ENCODE measurements at places on chromosomes 7 and 10. TPM values are rescaled to one million over a fixed set of nuclear protein-coding genes. Genes with fewer than 3 reads are reported as not detected.

- no peak for DNase-seq
These were observed 30.0 kb downstream of the EEPD1 start for GRCh38 chr7:36182854-36183604.

GRCh38 chr10:48383393-48383792 is 76.9 kb downstream of the MAPK8 start:
- DNase-seq = no peak

DNA sequence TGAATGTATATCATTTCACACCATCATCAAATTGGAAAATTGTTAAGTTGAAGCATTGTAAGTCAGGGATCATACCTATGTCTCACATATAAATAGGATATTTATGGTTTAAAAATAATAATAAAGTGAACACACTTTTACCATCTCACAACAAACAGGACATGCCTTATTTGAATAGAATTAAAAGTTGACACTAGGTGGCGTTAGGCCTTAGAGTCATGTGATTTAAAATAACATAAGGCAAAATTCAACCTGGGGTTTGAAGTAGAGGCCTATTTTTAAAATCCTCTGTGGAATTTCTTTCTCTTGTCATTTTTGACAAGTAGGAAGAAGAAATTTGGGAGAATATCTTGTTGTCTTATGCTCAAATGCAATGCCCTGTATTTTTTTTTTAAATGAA is 184.7 kb upstream of the PCDH15 start:
- no peak for DNase-seq

GRCh38 chr7:66558660-66559465 is 69.8 kb upstream of the KCTD7 start:
- no peak for DNase-seq

DNA sequence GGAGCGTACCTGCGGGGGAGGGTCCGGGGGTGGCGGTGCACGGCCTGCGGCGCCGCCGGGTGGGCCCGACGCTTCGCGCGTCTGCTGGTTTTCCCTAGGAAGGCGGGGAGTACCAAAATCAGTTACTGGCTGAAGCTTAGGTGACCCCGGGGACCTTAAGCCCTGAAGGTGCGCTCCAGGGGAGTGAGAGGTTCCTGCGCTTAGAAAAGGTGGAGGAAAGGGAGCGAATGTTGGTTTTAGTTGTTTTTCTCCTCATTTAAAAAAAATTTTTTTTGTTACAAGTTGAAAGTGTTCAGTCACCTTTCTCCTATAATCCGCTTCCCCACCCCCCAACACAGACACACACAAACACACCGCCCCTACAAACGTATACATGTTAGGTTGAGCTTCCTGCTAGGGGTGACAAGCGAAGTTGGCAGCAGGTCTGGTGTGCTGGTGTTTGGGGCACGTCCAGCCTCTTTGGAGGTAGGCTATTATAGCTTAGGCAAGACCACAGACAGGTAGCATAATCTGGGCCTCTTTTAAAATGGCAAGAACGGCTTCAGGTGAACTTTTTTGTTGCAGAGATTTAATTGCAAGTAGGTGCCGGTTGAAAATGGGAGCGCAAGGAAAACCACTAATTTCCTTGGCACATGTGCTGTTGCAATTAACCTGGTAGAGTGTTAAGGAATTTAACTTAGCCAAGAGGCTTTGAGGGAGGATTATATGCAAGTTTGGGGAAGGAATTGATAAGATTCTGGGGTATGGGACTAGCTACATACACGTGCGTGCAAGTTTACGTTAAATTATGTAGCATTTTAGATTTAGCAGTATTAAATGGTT is 945 bp downstream of the ADD3 start:
- peak; percentile 72 for DNase-seq

FAS gene
- 31.8 TPM for total RNA-seq

DNA sequence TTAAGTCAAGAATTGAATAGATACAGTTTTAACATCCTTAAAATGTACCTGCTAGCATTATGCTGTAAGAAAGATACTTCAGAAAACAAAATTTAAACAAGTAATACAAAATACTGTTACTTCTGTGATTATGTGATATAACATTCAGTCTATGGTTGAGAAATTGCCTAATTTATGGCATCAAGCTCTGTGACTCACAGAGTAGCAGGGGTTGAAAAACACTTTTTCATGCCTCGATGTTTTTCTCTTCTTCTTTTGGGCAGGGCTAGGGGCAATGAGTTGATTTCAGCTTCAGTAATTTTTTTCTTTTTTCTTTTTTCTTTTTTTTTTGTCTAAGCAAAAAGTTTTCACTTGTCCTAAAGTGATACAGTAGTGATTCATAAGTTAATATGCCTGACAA is 209.2 kb downstream of the MBL2 start:
- DNase-seq = no peak

DNA sequence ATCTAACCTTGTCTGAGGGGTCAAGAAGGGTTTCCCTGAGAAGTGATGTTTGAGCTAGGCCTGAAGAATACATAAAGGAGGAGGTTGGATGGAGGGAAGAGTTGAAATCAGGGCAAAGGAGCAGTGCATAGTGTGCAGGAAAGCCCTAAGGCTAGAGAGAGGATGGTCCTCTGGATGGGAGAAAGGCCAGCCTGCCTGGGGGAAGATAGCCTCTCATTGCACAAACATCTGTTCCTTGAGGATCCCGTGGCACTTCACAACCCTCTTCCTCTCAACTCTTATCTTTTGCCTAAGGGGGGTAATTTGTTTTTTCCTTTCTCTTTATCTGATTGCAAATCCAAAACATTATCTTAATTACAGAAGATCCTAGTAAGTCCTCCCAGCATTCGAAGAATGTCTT is 35.7 kb downstream of the STAMBPL1 start:
- no peak for DNase-seq

- DNase-seq = no peak
These were observed 58.9 kb downstream of the LRRC72 start for GRCh38 chr7:16585540-16585939.

GRCh38 chr10:68231817-68232251 is at the start of gene ATOH7:
TSS of gene ATOH7 (minus strand) at chr10:68232113. CDS start at chr10:68231677, 436 bp downstream.
- DNase-seq = no peak

DNA sequence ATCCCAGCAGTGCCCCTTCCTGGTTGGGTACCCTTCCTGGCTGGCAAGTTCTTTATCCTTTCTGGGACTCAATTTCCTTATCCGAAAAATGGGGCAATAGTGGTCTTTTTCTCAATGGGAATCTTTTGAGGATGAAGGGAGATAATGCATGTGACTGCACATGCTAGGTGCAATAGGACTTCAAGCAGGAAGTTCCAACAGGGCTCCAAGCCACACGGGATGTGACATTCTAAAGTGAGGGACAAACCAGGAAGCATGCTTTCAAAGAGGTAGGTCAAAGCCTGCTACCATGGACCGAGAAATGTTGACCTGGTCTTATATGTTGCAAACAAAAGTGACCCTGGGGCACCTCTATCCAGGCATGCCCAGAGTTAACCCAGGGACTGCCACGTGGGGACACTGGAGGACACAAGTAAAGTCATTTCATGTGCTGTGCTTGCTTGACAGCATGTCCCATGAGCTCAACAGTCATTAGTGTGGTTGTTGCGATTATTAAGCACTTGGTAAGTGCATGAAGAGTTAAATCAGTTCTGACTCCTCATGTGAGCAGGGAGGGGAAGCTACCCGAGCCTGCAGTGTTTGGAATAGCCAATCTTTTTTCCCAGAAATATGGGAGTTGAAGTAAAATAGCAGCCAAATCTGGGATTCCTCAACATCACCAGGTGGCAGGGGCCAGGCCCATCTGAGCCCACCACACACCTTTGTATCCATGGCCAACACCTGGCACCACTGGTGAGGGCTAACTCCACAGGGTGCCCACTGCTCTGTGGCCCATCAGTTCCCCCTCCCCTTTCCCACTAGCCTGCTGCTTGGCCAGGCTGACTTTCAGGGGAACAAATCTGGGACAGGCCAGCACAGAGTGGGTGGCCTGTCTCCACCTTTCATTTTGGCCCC is 5.7 kb downstream of the ARHGAP22 start:
- DNase-seq = no peak

GRCh38 chr10:59672150-59672875 is 37.3 kb downstream of the SLC16A9 start:
- no peak for DNase-seq

CARD11 gene
- 3.2 TPM for total RNA-seq

- peak; percentile 16 for DNase-seq
These were observed 24.4 kb upstream of the VSIR start for GRCh38 chr10:71797533-71798307.

- no peak for DNase-seq
These were observed 26.6 kb downstream of the RPP38 start for GRCh38 chr10:15123749-15124184.

CYP26A1 gene
- not detected for total RNA-seq

DNA sequence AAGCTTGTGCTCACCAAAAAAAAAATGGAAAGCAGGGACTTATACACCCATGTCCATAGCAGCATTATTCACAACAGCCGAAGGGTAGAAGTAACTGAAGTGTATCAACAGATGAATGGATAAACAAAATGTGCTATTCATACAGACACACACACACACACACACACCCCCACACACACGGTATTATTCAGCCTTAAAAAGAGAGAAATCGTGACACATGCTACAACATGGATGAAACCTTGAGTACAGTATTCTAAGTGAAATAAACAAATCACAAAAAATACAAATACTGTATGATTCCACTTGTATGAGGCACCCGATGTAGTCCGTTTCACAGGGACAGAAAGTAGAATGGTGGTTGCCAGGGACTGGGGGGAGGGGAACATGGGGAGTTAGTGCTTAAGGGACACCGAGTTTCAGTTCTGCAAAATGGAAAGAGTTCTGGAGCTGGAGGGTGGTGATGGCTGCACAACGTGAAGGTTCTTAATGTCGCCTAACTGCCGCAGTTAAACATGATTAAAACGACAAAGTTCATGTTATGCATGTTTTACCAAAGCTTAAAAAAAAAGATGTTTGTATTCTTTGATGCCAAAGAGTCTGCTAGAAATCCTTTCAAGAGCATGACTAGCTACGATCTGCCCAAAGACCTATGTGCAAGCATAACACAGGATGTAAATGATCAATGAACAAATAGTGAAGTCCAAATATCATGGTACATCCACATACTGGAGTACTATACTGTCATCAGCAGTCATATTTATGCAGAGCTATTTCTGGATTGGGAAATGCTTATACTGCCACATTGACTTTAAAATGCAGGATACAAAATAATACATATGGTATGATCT is 7.2 kb downstream of the TNS3 start:
- no peak for DNase-seq

DNA sequence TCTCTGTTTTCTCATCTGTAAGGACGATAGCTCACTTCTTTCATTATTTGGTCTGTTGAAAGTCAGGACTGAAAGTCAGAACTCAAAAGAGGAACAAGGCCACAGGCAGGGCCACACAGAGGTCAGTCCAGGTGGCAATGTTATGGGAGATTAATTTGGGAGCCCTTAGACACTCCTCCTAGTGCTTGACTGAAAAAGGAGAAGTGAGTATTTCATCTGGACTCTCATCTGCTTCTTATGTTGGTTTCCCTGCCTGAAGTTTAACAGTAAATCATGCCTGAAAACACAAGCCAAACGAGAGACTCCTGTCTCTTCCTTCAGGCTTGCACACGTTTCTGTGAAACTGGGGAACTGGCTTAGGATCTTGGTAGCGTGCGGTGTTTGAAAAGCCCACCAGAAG is 248.5 kb downstream of the BUB3 start:
- DNase-seq = no peak

GRCh38 chr10:75911426-75911825 is 480.0 kb downstream of the LRMDA start:
- no peak for DNase-seq

Measured in mucosa of descending colon (tissue), 3 donors.